T-cell (primary cell): ENCODE measurements at places on chromosomes 2 and 18.

- no peaks in the 10 kb centered on the region for H3K36me3 ChIP-seq
- DNase-seq: peak; percentile 63
- peak overlapping the region; percentile 99 for H3K27ac ChIP-seq
These were observed 793 bp downstream of the NR4A2 start for GRCh38 chr2:156331572-156332283.

GRCh38 chr18:80009661-80010550 is 21.5 kb upstream of the TXNL4A start:
- H3K27ac ChIP-seq: no peak overlapping the region
- no peak overlapping the region for H3K4me3 ChIP-seq
- H3K36me3 ChIP-seq: no peaks in the 10 kb centered on the region
- no peak for DNase-seq
- no peaks in the 10 kb centered on the region for H3K4me1 ChIP-seq

DNA sequence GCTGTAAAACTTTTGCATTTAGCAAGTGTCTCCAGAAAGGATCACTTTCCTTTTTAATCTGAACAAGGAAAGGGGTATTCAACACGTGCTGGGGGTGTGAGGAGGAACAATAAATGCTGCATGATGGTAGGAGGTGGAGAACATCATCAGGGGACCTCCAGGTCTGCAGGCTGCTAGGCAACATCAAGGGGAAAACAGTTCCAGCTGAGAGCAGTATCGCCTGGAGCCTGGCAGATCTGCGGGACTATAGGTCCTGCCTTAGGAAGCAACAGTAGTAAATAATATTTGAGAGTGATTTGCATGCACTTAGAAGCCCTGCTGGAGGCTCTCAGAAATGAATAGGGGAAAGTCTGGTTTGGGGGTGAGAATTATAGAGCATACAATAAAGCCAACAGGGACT is 175.6 kb downstream of the SUCLG1 start:
- H3K36me3 ChIP-seq: no peaks in the 10 kb centered on the region
- DNase-seq: no peak
- no peaks in the 10 kb centered on the region for H3K4me1 ChIP-seq
- H3K4me3 ChIP-seq: no peak overlapping the region

DNA sequence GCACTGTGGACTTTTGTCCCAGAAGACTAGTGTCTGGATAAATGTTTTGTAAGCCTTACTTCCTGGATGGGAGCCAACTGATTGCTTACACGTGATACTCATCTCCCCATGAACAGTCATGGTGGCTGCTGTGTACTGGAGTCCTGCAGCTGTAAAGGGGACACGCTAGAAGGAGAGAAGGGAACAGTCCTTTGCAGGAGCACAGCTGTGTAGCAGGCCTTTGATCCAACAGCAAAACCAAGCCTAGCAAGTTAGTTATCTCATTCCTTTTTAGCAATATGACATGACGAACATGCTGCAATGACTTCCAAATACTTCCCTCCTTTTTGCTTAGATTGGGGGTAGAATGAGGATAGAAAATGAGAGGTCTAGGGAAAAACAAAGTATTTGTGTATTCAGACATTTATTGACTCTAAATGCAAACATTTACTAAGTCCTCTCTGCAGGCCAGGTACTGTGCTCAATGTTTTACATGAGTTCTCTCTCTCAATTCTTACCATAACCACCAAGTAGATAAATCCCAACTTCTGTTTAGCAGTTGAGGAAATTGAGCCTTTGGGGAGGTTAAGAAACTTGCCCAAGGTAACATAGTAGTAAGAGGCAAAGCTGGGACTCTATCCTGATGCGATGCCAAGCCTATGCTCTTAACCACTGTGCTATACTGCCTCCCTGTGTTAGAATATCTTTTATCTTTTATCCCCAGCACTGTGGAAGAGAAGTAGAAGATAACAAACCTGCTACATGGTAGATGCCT is 55.4 kb upstream of the CD28 start:
- no peak overlapping the region for H3K4me3 ChIP-seq
- no peaks in the 10 kb centered on the region for H3K36me3 ChIP-seq
- no peak overlapping the region for H3K27ac ChIP-seq
- no peaks in the 10 kb centered on the region for H3K27me3 ChIP-seq
- H3K4me1 ChIP-seq: no peaks in the 10 kb centered on the region
- no peak for DNase-seq
